ENCODE measurements at places on chromosomes 7 and 10.

DNA sequence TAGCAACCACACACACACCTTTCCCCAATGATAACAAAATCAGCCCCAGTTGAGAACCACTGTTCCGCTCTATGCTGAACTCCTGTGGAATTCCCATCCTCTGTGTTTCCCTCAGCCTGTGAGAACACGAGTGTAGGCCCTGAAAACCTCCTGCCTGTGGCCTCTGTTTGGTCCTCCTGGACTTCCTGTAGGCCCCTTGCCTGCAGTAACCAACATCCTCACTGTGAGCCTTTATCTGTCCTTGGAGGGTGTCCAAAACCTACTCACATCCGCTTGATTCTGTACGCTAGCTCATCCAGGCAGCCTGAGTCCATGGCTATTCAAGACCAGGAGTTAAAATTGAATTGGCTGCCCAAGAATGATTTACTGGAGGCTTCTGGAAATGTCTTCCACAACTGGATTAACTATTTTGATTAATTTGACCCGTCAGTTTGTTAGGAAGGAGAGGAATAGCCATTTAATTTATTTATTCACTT lies 149.8 kb downstream of the AKR1D1 start:
- no peak for DNase-seq

- no peak for DNase-seq
These were observed 105.6 kb downstream of the CTBP2 start for GRCh38 chr10:125054669-125055268.

DNA sequence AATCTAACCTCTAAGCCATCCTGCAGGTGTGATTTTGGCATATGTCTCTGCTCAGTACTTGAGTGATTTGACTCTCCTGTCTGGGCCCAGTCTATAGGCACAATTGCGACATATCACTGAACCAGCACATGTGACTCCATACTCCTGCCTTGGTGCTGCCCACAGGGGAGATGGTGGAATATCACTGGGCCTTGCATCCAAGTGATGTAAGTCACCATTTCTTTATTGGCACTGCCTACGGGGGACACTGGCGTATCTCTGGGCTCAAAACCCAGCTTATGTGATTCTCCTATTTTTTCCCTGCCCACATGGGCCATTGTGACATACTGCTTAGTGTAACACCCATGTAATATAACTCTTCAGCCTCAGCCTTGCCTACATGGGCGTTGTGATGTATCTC lies 48.1 kb upstream of the ZNF680 start:
- no peak for DNase-seq

DNA sequence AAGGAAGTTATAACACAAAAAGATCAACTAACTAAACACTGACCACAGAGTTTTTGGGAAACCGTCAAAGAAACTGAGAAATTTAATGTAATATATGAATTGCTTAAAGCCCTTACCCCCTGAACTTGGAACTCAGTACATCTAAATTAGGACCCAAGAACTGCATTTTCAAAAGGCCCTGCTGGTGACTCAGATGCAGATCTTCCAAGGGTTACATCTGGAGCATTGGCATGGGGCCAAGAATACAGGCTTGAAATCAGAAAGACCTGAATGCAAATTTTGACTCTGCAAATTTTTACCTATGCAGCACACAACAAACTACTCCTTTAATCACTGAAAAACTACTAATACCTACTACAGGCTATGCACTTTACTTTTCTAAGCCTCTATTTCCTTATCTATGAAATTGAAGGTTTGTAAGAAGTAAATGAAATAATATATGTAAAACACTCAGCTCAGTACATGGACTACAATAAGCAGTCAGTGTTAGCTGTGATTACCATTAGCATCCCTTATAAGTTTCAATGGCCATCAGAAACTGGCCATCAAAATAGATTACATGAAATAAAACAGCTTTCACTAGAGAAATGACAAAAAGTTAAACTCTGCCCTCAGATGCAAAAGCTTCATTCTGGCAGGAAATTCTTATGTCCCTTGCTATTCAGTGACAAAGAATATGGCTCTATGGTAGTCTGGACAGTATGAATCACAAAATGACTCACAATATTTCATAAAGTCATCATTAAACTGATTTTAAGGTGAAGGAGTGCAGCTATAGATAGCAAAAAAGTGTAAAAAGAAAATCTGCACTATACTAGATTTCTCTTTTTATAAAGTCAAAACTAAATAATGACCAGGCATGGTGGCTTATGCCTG lies 43.6 kb downstream of the NSUN6 start:
- DNase-seq: no peak

GRCh38 chr10:31345886-31346285 lies 26.9 kb downstream of the ZEB1 start:
- peak; percentile 42 for DNase-seq

DNA sequence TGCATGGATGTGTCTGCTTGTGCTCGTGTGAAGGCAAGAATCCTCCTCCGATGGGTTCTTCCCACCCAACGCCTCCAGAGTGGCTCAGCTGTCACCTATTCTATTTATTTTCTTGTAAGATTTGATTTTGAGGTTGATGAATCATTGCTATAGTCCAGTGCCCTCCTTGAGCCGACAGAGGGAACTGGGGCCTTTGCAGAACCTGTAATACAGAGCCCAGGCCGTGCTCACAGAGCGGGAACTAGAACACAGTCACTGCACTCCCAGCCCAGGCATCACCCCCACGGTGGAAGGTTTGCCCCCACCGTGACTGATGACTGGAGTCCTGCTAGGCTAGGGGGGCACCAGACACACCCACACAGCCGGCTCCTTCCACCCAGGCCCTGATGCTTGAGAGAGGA lies 2.0 kb downstream of the RARRES2 start:
- no peak for DNase-seq

DNA sequence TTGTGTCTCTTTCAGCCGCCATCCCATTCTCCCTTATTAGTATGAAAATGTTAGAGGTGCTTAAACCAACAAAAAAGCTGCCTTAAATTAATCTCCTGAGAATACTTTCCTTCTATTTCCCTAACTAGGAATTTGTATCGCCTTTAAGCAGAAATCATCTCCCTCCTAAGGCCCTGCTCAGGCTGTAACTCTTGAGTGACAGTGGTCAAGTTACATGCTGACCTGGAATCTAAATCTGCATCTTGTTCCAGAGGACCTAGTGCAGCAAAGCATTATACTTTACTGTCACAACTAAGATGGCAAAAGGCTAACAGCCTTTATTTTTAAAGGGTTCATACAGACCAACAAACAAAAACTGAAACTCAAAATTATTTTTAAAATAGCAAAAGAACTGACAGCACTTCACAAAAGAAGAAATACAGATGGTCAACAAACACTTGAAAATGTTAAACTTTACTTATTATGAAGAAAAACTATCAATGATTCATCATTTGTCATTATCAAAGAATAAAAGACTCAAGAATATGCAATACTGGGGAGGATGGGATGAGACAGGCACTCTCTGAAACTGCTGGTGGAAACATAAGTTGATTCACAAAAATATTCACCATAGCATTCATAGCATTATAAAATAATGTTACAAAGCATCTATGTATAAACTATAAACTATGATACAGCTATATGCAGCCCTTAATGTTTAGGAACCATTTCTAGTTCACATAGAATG lies 11.0 kb downstream of the CYREN start:
- no peak for DNase-seq

GRCh38 chr7:137316648-137317353 lies 26.7 kb downstream of the PTN start:
- no peak for DNase-seq

DNA sequence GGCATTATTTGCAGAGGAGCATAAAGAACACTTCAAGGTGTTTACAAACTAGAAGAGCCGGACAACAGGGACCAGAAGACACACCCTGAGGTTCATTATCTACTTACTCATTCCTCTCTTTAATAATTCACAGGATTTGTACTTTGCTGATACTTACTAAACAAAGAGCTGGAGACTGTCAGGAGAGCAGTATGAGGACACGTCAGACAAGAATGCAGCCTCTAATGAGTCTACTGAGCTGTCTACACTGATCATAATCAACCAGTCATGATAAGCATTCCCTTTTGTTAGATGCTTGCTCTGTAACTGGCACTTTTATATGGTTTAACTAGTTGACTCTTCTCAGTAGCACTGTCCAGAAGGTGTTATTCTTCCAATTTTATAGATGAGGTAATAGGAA lies 243.3 kb upstream of the CDC14C start:
- no peak for DNase-seq

Data from GF-D8 (cell line).